ENCODE measurements at places on chromosomes 7 and 10.

DNA sequence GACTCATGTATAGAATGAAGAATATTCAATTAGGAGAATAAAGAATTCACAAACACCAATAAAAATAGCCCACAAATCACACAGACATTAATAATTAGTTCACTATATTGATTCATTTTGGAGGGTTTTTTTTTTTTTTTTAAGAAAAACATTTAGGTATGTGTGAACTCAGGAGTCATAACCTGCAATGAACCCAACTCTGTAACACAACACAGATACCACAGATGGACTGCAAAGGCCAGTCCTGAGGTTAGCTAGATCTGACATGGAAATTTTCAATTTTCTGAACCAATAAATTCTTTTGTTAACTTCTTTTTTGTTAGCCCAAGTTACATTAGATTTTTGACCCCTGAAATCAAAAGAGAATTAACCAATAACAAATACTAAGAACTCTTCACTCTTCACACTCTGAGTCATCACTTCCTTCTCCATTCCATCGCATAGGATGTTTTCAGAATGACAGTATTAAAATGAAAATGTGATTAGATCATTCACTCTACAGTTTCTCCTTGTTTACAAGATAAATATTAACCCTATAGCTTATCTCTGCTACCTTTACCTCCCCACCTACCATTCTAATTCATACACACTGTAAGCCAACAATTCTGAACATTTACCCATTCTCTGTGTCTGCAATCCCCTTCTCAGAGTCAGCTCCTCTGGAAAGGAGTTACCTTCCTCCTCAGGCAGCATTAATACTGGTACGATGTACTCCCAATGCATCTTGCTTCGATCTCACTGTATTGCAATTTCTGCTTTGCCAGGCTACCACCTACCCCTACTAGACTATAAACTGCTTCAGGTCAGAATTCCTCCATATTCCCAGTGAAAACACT, 141.5 kb downstream of the LRRN3 start:
- no peak for DNase-seq

- DNase-seq: no peak
Measured at GRCh38 chr10:14114791-14115190, 215.9 kb downstream of the FRMD4A start.

- DNase-seq: no peak
Measured at GRCh38 chr7:42739638-42740037, 172.2 kb downstream of the C7orf25 start.

DNA sequence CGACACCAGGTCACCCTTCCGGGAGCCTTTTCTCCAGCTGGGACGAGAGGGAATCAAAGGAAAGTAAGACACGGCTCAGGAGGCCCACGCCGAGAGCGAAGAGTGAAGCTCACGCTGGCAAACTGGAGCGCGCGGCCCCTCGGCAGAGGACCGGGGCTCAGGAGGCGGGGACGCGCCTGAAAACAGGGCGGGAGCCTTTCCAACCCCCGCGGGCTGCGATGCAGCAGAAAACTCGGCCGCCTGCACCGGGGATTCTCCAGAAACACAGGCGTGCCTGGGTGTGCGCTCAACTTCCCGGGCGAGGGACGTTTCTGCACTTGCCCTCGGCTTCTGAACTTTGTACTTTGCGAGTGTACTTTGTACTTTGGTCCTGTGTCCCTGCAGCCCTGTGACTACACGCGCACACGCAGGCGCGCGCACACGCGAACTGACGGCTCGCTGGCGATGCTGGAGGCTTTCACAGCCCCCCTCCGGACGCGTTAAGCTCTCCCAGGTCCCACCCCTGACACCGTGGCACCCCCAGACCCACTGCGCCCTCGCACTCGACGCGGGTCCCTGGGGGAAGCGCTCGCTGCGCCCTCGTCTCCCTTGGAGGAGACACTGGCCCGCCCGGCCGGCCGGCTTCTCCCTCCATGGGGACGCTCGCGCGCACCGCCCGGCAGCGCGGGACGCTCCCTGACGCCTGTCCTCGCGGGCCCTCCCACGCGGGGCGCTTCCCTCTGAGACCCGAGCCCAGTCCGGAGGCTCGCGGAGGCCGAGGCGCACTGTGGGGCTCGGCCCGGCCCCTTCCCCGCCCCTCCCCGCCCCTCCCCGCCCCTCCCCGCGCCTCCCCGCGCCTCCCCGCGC, 588 bp upstream of the PAOX start:
- DNase-seq: no peak

GRCh38 chr10:110491346-110491745, 6.4 kb upstream of the DUSP5 start:
- no peak for DNase-seq

DNA sequence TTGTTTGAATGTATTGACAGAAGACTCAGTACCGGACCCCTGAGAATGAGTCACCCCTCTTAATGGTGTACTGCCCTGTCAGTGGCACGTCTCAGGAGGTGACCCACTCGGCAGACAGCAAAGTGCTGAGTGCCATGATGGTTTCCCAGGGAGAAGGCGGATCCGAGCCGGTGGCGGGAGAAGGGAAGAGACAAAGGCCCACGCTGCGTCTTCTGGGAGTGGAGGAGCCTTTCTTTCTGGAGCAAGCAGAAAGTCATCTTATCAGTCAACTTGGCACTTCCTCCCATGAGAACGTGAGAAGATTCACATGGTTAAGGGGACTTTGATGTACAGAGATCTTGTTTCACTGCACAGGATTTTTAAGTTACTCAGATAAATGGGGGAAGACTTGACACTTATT, 14.6 kb upstream of the PPP2R2D start:
- no peak for DNase-seq

DNA sequence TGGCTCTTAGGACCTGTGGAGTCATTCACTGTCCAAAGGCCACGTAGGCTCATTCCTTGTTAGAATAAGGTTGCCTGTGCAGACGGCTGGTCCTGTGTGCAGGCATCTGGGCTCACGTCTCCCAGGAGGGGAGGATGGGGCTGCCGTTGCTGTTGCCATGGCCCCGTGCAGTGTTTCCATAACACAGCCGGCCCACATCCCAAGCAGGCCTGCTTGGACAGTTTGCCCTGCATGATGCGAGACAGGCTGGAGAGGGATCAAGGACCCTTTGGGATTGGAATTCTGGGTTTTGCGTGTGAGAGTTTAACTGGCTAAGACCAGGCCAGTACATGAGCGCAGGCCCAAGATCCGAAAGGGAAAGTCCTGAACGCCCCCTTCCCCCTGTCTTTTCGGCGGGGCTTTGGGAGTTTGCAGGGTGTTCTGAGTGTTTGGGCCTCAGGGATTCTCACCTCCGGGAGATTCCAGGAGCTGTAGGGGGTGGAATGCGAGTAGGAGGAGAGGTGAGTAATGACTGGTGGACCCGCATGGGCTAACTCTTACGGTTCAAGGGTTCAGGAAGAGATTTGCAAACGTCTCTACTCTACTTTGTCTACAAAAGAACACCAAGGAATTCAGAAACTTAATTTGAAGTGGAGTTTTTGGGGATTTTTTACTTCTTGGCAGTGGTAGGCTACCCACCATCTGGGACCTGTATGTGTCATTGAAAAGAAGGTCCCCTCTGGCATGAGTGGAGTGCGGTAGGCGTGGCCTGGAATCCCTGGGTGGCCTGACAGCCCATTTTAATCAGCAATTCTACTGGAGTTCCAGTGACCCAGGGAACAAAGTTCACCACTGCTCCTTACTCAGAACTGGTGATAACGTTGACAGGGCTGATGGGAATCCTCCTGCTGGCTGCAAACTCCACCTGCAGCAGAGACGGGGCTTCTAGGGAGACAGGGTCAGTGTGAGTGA, 125.4 kb downstream of the ITIH5 start:
- no peak for DNase-seq

- no peak for DNase-seq
Measured at GRCh38 chr7:4714767-4715409, 32.8 kb downstream of the FOXK1 start.

DNA sequence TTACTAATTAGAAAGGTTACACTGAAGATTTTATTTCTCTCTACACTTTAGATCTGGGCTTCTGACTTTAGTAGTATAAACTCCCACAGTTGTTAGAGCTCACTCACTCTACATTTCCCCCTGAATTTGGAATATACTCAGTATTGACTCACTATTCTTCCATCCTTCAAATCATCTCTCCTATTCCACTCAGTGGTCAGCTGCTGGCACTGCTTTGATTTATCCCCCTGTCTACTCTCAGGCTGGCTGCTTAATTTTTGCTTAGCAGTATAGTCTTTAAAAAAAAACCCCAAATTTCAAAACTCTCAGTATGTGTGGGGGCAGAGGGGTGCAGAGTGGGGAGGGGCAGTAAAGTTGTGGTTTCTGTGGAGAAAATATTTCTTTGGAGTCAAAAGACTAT, 68.9 kb downstream of the CDK6 start:
- no peak for DNase-seq

DNA sequence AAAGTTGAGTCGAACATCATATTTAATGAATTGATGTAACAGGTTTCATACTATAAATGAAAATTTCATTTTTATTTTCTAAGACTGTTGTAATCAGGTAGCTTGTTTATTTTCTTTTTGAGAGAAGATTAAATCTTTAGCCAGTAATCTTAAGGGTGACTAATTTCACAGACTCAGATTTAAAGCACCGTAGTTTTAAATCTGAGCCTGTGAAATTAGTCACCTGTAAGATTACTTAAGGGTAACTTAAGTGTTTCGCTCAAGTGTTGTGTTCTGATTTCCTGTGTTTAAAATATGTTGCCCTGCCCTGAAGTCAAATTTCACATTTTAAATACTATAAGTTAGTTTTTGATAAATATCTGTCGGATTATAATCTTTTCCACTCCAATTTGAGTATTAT, 35.8 kb upstream of the TMEM236 start:
- no peak for DNase-seq

DNA sequence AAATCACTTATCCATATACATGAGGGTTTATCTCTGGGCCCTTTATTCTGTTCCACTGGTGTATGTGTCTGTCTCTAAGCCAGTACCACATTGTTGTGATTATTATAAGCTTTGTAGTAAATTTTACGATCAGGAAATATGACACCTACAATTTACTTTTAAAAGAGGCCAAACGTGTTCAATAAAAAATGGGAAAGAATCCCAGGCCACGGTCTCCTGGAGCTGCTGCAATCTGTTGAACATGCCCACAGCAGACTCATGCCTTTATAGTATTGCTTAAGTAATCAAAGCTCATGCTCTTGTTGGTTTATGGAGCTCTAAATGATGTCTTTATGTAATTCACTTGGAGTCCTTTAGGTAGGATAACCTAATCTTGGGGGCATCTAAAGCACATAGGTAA, 273.0 kb downstream of the ZMYND11 start:
- DNase-seq: no peak

DNA sequence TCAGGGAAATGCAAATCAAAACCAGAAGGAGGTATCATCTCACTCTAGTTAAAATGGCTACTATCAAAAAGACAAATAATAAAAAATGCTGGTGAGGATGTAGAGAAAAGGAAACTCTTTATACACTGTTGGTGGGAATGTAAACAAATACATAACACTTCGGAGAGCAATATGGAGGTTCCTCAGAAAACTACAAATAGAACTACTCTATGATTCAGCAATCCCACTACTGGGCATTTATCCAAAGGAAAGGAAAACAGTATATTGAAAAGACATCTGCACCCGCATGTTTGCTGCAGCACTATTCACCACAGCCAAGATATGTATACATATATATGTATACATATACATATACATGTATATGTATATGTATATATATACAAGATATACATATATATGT, 94.2 kb downstream of the C10orf90 start:
- no peak for DNase-seq

DNA sequence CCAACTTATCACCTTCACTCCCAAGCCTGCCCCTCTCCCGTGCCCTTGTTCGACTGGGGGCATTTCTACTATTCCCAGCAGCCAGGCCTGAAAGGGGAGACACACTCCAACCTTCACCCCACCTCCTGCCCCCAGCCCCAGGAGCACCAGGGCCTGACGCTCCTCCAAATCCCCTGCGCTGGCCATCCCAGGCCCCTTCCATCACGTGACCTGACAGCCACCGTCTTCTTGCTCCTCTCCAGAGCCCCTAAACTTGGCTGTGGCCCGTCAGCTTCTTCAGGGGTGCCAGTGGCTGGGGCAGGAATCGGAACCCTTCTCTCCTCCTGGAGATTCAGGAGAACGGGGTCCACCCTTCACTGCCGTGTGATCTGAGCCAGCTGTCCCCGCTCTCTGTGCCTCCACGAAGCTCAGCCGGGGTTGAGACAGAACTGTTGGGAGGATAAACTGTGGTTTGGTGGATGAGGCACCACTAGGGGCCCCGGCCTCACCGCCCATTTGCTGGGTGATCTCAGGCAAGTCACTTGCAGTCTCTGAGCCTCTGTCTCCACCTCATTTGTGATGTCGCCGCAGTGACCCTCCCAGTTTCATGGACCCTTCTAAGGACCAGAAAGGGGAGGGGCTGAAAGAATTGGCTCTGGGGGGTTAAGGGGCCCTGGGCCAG, 91.0 kb downstream of the MYL10 start:
- DNase-seq: no peak

DNA sequence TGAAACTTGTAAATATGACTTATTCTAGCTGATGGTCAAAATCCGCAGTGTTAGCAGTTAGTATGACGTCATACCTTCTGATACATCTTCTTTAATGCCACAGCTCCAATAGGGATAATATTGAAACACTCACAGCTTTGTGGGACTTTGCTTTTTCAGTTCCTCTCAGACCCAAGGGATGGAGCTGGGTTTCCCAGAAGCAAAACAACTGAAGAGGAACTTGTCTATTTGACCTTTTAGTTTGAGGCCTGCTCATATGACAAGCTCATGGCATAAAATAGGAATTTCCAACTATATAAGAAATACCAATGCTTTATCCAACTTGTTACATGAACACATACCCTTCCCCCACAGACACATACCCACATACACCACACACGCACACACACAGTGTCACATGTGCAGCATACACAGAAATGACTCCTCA, 31.6 kb upstream of the C10orf67 start:
- DNase-seq: no peak

GRCh38 chr10:51663086-51663485, 36.3 kb downstream of the CSTF2T start:
- no peak for DNase-seq

DNA sequence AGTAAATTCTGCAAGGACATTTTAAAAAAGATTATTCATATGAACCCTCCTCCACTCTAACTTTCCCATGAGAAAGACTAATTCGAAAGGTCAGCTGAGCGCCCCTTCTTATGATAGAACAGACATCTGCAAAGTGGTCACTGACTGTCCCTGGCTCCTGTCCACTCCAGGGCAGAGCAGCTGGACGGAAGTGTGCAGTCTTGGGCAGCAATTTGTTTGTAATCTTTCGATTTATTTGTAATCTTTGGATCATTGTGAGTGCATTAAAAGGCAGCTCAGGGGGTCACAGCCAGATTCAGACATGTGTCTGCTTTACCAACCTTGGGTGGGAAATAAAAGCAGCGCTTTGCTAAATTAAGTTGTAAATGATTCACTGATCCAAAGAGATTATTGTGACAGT, 158.8 kb upstream of the ADARB2 start:
- DNase-seq: no peak

GRCh38 chr7:38220452-38220851, 42.4 kb downstream of the STARD3NL start:
- no peak for DNase-seq

GRCh38 chr7:40058636-40059035, 75.8 kb downstream of the MPLKIP start:
- DNase-seq: no peak
